ENCODE measurements at places on chromosomes 11 and 22.

- DNase-seq = no peak
These were observed 7.5 kb upstream of the SLC15A3 start for GRCh38 chr11:60959431-60959830.

DNA sequence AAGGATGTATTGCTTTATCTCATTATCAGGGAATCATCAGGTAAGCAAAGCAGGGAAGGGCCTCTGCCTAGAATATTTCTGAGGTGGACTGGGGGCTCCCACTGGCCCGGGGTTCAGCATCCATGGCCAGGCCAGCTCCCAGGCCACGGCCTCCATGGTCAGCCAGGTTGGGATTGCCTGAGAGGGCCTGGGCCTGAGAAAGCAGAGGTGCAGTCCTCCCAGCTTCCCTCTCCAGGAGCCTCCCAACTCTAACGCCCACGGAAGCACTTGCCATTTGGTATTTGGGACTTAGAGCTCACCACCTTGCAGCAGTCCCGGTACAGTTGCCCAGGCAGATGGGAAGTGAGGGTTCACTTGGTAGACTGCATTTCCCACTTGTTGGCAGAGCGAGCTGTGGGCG is 12.7 kb downstream of the DGAT2 start:
- no peak for DNase-seq

DNA sequence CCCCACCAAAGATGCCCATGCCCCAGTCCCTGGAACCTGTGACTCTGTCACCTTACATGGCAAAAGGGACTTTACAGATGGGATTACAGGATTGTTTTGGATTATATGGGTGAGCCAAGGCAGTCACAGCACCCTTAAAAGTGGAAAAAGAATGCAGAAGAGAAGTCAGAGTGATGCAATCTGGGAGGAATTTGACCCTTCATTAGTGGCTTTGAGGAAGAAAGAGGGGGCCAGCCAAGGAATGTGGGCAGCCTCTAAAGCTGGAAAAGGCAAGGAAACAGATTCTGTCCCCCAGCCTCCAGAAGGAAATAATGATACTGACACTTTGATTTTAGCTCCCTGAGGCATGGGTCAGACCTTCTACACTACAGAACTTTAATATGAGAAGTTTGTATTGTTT is 257.3 kb upstream of the ISX start:
- no peak for DNase-seq

- no peak for DNase-seq
These were observed 986.5 kb upstream of the CHORDC1 start for GRCh38 chr11:91209306-91209705.

GRCh38 chr11:2301631-2302305 is at the start of the genes C11orf21 and TSPAN32:
C11orf21 (minus strand) TSS chr11:2301918; CDS start chr11:2301808, 110 bp downstream.
TSPAN32 (plus strand) TSS chr11:2302013; CDS start chr11:2302150, 137 bp downstream.
- no peak for DNase-seq

- no peak for DNase-seq
These were observed 579 bp upstream of the RASD2 start for GRCh38 chr22:35539910-35540594.

GRCh38 chr11:19594326-19594725 is 118.3 kb upstream of the NAV2 start:
- no peak for DNase-seq

DNA sequence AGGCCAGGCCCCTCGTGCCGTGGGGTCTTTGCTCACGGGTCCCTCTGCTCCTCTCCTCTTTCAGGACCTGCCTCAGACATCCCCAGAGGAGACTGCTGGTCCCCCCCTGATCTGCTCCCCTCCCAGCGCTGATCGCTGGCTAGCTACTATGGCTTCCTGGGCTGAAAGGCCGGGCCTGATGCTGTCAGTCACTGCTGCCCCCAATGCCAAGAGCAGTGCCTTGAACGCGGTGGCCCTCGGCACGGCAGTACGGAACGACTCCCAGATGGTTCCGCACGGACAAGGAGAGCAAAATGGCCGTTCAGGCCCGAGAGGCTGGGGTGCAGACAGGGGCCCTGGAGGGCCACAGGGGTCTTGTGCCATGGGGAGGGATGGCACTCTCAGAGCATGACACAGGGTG is 21.5 kb downstream of the SULT4A1 start:
- no peak for DNase-seq

- DNase-seq = no peak
These were observed 22.0 kb upstream of the ZC3H12C start for GRCh38 chr11:110071197-110071596.

DNA sequence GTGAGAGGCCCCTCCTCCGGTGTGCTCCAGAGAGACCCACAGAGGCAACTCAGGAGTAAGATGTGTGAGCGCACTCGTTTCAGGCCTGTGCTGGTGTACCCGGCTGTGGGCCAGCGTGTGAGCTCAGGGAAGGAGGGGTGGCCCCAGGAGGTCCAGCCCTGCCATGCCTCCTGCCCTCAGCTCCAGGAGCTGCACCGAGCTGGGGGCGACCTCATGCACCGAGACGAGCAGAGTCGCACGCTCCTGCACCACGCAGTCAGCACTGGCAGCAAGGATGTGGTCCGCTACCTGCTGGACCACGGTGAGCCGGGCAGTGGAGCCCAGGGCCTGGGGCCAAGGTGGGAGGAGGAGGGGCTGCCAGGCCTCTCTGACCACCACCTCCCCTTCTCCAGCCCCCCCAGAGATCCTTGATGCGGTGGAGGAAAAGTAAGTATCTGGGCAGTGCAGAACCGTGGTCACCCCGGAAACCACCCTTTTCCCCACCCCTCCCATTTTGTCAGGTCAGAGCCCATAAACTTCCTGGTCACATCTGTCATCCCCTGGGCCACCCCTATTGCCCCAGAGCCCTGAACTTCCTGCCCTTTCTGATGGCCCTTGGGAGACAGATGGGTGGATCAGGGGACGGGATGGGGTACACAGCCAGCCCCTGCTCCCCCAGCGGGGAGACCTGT is 2.5 kb upstream of the MDK start:
- DNase-seq = no peak

DNA sequence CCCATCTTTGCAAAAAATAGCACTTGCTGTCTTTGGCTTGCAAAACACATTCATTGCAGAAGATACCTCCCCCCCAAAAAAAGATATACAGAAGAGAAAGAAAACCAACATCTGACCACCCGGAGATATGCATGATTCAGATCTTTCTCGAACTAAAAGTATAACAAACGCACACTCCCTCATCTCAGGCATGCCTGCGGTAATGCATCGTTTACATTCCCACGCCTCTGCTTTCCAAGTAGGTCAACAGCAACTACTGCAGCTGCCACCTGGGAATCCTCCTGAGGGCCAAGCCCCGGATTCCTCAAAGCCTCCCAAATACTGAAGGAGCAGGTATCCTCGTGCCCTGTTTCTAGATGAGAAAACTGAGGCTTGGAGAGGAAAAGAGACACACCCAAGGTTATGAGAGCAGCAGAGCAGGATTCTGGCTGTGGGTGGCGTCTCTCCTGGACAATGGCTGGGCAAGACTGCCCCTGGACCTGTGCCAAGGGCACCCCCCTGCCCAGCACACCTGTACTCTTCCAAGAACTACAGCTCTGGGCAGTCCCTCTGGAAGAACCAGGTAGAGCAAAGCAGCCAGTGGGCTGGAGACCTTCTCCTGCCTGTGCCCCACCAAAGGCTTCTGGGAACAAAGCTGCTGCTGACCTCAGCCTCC is 38.1 kb downstream of the NUP50 start:
- DNase-seq = peak; percentile 57

DNA sequence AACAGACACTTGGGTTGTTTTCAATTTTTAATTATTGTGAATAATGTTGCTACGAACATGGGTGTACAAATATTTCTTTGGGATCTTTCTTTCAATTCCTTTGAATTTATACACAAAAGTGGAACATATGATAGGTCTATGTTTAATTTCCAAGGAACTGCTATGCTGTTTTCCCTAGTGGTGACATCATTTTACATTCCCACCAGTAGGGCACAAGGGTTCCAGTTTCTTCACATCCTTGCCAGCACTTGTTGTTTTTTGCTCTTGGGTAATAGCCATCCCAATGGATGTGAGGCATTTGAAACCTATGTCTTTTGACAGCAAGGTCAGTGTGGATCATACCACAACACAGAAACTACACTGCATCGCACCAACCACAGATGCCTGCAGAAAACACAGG is 41.8 kb upstream of the SCN3B start:
- no peak for DNase-seq

DNA sequence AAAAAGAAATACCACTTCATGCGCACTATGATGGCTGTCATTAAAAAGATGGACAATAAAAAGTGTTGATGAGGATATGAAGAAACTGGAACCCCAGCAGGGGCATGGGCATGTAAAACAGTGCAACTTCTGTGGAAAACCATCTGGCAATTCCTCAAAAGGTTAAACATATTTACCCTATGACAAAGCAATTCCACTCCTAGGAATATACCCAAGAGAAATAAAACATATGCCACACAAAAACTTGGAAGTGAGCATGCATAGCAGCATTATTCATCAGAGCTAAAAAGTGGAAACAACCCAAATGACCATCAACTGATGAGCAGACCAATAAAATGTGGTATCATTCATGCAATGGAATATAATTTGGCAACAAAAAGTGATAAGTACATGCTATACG is 50.1 kb downstream of the LRRC32 start:
- DNase-seq = peak; percentile 51

- DNase-seq = no peak
These were observed 6.7 kb downstream of the MMP7 start for GRCh38 chr11:102523887-102524286.

- no peak for DNase-seq
These were observed 33.3 kb downstream of the CTTN start for GRCh38 chr11:70431611-70432010.

DNA sequence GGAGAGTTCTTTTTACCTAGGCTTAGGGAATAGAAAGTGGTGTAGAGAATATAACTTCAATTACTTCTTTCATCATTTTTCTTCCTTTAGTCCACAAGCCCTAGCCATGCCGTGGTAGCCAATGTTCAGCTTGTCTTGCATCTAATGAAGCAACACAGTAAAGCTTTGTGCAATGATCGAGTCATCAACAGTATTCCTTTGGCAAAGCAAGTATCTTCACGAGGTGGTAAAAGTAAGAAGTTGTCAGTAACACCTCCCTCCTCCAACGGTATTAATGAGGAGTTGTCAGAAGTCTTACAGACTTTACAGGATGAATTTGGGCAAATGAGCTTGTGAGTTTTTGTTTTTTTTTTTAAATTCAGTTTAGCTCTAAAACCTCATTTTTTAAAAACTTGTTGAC is 37.4 kb downstream of the CEP57 start:
- DNase-seq = no peak

- DNase-seq = no peak
These were observed 772 bp downstream of the NAV2 start for GRCh38 chr11:19713196-19714021.

DNA sequence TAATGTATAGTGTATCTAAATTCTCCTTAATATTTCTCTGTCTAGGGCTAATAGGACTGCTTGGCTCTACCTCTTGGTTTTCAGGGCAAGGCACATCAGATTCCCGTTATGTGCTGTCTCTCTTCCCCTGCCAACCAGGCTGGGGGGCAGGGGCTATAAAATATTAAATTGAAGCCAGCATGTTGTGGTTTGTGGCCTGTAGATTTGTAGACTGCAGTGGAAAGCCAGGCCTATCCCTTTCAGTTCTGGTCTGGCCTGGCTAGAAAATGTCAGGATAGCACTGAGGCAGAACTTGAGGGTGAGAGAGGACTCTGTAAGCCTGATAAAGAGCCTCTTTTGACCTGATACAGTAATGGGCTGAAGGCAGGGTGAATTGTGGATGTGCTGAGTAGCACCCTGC is 14.4 kb upstream of the GRK2 start:
- no peak for DNase-seq

- no peak for DNase-seq
These were observed 36.4 kb downstream of the SNX19 start for GRCh38 chr11:130879836-130880235.

GRCh38 chr11:2116680-2117079 is 22.5 kb downstream of the IGF2 start:
- no peak for DNase-seq

- DNase-seq = no peak
These were observed 11.2 kb upstream of the NCAM1 start for GRCh38 chr11:112949781-112950575.

GRCh38 chr11:75667831-75668450 is 897 bp downstream of the MAP6 start:
- no peak for DNase-seq

- DNase-seq = no peak
These were observed 112.7 kb upstream of the SLC5A12 start for GRCh38 chr11:26834601-26835000.

DNA sequence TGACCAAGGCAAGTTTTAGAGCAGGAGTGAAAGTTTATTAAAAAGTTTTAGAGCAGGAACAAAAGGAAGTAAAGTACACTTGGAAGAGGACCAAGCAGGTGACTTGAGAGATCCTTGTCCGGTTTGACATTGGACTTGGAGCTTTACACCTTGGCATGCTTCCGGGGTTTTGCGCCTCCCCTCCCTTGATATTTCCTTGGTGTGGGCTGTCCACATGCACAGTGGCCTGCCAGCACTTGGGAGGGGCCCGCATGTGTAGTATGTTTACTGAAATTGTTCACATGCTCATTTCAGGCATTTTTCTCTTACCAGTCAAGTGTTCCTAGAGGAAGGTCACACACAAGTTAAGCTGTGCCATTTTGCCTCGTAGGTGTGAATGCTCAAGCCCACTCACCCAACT is 19.0 kb upstream of the THRSP start:
- DNase-seq = no peak

DNA sequence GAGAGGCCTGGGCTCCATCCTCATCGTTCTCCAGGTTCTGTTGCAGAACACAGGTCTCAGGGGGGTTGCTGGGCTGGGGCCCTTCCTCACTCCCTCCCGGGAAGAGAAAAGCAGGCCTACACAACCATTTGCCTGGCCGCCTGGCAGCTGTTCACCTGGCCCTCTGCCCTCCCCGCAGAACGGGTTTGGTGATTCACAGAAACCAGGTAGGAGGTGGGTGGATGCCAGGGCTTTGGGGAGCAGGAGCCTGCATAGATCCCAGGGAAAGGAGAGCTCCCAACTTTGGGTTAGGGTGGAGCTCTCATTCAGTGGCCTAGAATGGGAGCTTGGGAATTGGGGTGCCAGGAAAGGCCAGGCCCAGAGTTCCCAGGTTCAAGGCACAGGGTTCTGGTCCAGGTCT is 995 bp downstream of the TMEM134 start:
- DNase-seq = no peak

- DNase-seq = no peak
These were observed 902 bp downstream of the MUS81 start for GRCh38 chr11:65861165-65861505.

GRCh38 chr11:78742430-78742829 is 167.8 kb upstream of the NARS2 start:
- no peak for DNase-seq

DNA sequence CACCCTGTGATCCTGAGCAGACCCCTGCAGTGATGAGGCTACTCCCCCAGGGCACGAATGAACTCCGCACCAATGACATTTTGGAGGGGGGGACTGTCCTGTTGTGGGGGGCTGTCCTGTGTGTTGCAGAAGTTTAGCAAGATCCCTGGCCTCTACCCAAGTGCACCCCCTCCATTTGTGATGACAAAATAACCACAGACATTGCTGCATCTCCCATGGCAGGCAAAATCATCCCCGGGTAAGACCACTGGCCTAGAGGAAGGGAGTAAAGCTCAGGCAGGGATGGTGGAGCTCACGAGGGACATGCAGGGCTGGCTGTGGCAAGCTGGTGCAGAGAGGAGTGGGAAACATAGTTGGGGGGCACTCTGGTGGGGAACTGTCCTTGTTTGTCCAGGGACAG is 40.6 kb downstream of the NECTIN1 start:
- no peak for DNase-seq
